Dermis blood vessel endothelial cell (primary cell): ENCODE measurements at places on chromosomes 5 and 9. TPM values are rescaled to one million over a fixed set of nuclear protein-coding genes. Genes with fewer than 3 reads are reported as not detected.

Gene RGS14
- total RNA-seq: 4.4 and 9.9 TPM in 2 replicates

Gene RLN1
- total RNA-seq: not detected in 2 replicates

Gene GRIA1
- not detected in 2 replicates for total RNA-seq

DNA sequence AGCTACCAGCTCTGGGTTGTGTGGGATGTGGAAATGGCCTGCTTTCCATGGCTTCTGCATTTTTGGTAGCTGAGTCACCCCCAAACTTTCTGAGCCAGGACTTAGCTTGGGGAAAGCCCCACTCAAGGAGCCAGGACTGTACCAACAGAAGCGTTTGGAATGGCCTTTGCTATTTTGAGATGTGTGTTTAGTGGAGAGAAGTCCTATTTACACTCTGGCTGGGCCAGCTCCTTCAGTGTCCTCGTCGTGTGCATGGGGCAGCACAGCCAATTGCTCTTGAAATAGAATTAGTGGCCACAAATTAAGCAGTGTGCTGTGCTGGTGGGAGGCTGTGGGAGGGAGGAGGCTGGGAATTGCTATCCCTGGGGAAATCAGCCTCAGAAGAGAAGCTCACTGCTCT, 51.6 kb downstream of the ENTREP1 start:
- DNase-seq: peak; percentile 76

DNA sequence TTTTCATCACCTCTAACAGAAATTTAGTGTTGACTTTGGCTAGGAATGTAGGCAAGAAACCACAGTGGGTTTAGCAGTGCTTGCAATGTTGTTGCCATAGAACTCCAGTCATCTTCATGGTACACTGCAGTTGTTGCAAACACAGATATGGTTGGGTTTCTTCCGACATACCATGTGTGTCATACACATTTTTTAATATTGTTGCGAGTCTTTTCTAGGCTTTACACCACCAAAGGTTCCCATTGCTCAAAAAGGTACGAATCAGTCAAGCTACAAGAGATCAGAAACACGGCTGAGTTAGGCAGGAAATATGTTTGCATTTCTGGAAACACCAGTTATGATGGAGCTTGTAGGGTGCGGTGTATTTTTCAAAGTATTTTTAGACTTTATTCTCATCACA, 172.4 kb downstream of the SYK start:
- no peak for DNase-seq

DNA sequence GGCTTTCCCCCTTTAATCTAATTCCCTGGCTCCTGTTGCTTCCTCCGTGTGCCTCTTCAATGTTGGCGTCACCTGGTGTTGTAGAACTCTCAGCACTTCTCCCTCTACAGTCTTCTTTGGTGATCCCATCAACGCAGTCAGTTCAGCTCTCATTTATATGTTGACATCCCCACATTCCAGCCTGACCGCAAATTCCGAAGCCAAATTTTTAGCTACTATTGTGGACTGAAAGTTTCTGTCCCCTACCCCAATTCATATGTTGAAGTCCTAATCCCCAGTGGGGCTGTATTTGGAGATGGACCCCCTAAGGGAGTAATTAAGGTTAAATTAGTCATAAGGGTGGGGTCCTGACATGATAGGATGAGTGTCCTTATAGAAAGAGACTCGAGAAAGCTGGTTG, 210.6 kb upstream of the ADAMTSL1 start:
- DNase-seq: no peak
